RWPE2 (cell line): ENCODE measurements at places on chromosomes 11 and 22.

GRCh38 chr11:47007579-47007978 lies 71.0 kb downstream of the CSTPP1 start:
- no peak for DNase-seq

- no peak for DNase-seq
These were observed 55.6 kb downstream of the MPPED1 start for GRCh38 chr22:43467216-43467940.

DNA sequence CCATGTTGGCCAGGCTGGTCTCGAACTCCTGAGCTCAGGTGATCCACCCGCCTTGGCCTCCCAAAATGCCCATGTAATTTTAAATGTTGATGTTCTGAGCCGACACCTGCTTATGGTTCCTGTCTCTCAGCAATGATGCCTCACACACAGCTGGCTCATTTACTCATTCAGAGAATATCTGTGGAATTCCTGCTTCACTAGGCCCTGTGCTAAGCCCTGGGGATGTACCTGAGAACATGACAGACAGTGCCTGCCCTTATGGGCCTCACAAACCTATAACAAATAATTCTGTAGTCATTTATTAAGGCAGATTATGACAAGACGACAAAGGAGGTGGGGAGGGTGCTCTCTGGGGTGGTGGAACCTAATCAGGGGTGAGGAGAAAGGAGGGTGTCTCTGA lies 93.7 kb downstream of the PRR5L start:
- no peak for DNase-seq

- no peak for DNase-seq
These were observed 9.5 kb downstream of the GNB1L start for GRCh38 chr22:19845054-19845722.

DNA sequence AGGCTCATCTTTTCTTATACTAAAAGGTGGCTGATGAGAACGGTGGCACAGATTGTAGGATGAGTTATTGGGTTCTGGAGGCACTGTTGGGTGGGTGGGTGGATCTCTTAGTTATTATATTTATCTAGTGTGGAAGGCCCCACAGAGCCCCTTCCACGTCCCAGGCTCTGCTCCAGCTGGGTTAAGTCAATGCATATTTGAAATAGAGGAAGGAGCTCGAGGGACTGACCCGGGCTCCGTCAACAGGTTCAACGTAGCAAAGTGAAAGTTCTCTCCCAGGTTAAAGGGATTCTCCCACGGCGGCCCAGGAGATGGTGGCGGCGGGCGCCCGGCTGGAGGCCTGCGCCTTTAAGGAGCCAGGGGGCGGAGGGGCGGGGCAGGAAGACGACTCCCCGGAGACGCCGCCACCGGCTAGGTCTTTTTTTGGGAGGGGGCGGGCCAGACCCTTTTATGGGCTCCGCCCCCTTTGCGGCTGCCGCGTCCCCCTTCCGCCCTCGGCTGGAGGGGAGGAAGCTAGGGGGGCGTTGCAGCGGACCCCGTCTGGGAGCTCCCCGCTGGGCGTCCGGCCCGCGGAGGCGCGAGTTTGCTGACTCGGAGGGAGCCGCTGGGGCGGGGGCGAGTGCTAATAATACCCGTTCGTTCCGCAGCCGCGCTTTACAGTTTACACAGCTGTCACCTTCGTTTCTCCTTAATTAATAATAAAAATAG lies 1.5 kb upstream of the INPPL1 start:
- peak; percentile 94 for DNase-seq

GRCh38 chr22:20565079-20565734 lies 57.8 kb downstream of the MED15 start:
- DNase-seq: no peak

- DNase-seq: no peak
These were observed 62.9 kb downstream of the MYEOV start for GRCh38 chr11:69356703-69357457.

- no peak for DNase-seq
These were observed 3.5 kb downstream of the ZNF74 start for GRCh38 chr22:20397498-20397897.

- DNase-seq: no peak
These were observed 999 bp downstream of the FGF3 start for GRCh38 chr11:69818231-69818602.

- DNase-seq: no peak
These were observed 27.6 kb upstream of the TTC12 start for GRCh38 chr11:113286509-113287497.

- DNase-seq: no peak
These were observed 71.4 kb upstream of the B3GNT6 start for GRCh38 chr11:76962583-76963416.

GRCh38 chr11:34633640-34633989 lies 12.7 kb downstream of the EHF start:
- DNase-seq: no peak

DNA sequence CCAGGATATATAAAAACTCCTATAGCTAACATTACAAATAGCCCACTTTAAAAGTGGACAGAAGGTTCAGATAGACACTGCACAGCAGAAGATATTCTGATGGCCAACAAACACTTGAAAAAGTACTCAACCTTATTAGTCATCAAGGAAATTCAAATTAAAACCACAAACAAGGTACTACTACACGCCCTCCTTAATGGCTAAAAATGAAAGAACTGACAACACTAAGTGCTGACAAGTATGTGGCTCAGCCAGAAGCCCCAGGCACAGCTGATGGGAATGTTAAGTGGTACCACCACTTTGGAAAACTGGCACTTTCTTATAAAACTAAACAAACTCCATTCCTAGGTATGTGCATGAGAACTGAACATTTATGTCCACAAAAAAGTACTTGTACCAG lies 320.1 kb downstream of the TBC1D22A start:
- no peak for DNase-seq

DNA sequence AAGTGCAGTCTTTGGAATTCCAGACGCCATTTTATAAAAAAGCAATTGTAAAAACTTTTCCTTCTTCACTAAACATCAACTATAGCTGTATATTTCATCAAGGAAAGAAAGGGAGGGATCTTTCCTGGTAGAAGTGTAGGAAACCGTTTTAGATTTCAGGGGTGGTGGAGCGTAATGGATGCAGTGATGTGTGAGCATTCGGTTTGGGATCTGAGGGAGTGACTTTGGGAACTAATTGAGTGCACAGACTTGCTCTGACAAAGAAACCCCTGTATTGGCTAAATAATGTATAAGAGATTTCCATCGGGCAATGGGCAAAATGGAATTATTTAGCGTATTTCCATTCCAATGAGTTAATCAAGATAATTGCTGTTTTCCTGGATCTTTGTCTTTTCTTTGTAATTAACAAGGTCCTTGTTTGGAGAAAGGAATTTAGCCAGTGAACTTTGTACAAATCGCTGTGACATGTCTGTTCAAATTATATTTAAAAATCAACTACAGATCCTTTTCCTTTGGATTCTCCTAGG lies 125.0 kb upstream of the NARS2 start:
- no peak for DNase-seq

GRCh38 chr11:24078018-24078417 lies 418.8 kb upstream of the LUZP2 start:
- no peak for DNase-seq
